Skeletal muscle tissue (tissue), 5 donors: ENCODE measurements at places on chromosomes 1 and 21. TPM values are rescaled to one million over a fixed set of nuclear protein-coding genes. Genes with fewer than 3 reads are reported as not detected.

CD1E gene
- total RNA-seq: 0.52 TPM

LSS gene
- total RNA-seq: 14.1 TPM

TMEM82 gene
- not detected for total RNA-seq

PYHIN1 gene
- not detected for total RNA-seq

RAP1GAP gene
- total RNA-seq: 1.0 TPM

DNALI1 gene
- 1.0 TPM for total RNA-seq

SUSD4 gene
- 4.7 TPM for total RNA-seq

UBL4B gene
- total RNA-seq: not detected

SYT6 gene
- under 0.01 TPM for total RNA-seq

IFNLR1 gene
- total RNA-seq: not detected

BNIPL gene
- 0.52 TPM for total RNA-seq

CLCNKB gene
- total RNA-seq: not detected

IL12RB2 gene
- 3.1 TPM for total RNA-seq
